ENCODE measurements at places on chromosomes 2 and 18. TPM values are rescaled to one million over a fixed set of nuclear protein-coding genes. Genes with fewer than 3 reads are reported as not detected.

GRCh38 chr18:60686142-60686541 is 313.6 kb upstream of the MC4R start:
- DNase-seq: no peak
- H3K4me3 ChIP-seq: no peak overlapping the region
- no peaks in the 10 kb centered on the region for H3K4me1 ChIP-seq
- no peak overlapping the region for H3K27ac ChIP-seq

ACVR1C gene
- total RNA-seq: 0.24 TPM

GCG gene
- total RNA-seq: 1.7 TPM

RIT2 gene
- not detected for total RNA-seq

CDC42EP3 gene
- total RNA-seq: 18.8 TPM

Measured in thymus (tissue), 14 donors.